ENCODE measurements at places on chromosomes 11 and 22.

GRCh38 chr22:24434471-24435322 lies 7.3 kb downstream of the ADORA2A start:
- no peak for DNase-seq

DNA sequence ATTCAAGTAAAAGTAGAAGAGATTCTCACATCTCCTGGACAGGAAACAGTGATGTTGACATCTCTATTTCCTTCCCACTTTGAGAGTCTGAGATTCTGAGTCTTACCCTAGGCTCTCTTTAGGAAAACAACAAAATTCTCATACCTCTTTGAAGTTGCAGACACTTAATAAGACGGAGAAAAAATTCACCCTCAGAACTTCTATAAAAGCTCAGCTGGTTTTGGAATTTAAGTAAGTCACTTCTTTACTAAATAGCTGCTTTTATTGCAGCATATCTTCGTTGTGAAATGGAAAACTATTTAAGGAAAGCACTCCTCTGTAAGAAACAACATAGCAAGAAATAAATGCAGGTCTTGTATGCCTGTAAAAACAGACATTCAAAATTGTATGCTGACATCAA lies 79.1 kb downstream of the MSANTD4 start:
- no peak for DNase-seq

DNA sequence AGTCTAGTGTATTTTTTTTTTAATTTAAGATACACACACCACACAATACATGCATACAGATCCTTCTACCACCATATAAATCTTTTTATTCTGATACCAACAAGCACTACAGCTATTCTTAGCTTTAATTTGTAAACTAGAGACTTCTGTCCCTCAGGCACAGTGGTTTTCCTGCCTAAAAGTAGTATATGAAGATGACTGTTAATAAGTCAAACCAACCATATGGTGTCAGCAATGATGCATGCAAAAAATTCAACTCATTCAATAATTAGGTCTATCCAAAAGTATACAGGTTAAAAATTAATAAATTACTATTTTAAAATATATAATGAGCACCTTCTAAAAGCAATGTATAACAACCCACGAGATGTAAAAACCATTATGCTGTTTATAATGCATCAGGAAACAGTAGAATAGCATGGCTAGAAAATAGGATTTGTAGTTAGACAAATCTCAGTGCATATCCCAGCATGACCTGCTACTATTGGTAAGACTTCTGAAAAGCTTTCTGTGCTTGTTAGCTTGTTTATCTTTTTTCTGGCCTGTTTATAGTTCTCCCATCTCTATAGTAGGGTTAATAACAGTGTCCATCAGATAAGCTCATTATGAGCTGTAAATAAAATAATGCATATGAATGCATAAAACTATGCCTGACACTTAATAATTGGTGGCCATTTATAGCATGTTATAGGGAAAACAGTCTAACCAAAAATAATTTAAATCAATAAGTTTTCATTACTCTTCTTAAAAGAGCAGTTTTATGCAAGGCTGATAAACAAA lies 10.2 kb downstream of the RAB38 start:
- DNase-seq, result no peak

DNA sequence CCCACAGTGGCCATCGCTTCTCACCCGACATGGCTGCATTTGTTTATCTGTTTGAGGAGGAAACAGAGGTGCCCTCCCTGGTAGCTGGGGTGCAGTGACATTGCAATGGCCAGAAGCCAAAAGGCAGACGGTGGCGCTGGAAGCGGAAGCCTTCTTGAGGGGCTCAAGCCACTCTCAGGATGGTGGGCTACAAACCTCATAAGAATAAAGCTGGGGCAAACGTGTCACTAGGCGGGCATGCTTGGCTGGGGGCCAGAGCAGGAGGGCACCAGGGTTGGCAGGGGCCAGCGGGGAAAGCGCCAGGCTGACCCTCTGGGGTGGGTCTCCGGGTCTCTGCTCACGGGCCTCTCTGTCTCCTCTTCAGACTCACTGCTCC lies 12.6 kb downstream of the TNNT3 start:
- no peak for DNase-seq

- no peak for DNase-seq
These were observed 142.6 kb upstream of the BLID start for GRCh38 chr11:122258446-122259194.

- DNase-seq, result no peak
These were observed 39.8 kb downstream of the RELT start for GRCh38 chr11:73415854-73416615.

DNA sequence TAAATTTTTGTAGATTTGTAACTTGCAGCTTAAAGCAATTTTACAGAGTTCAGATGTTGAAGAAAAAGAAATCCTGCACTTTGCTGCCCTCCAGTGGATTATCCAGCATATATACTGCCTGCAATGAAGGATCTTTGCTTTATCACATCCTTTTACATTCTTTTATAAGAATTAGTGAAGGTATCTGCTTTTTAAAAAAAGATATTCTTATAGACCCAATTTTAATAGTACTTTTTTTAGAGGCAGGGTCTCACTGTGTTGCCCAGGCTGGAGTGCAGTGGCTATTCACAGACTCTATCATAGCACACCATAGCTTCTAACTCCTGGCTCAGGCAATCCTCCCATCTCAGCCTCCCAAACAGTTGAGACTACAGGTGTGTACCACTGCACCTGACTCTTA lies 60.7 kb downstream of the TTC17 start:
- no peak for DNase-seq

GRCh38 chr22:27108425-27109114 lies 451.2 kb downstream of the MIAT start:
- no peak for DNase-seq

GRCh38 chr11:28529046-28529445 lies 420.9 kb downstream of the METTL15 start:
- DNase-seq, result no peak

DNA sequence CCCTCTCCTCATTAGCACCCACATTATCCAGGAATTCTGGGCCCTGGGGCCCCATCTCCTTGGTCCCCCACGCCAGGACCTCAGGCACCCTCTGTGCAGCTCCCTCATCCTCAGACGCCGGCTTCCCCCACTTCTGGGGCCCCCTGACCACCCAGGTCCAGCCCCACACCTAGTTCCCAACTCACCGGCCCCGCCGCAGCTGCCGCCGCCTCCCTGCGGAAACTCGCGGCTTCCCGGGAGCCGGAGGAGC lies at the start of gene PCSK7:
Gene PCSK7 (minus strand): TSS at position 232 of the 250 bp plus-strand sequence. CDS start 2,229 bp downstream, outside the sequence.
- DNase-seq, result no peak

- DNase-seq, result no peak
These were observed 97.0 kb downstream of the RDX start for GRCh38 chr11:110199184-110199981.

GRCh38 chr11:77027275-77027674 lies 6.9 kb upstream of the B3GNT6 start:
- DNase-seq, result no peak

DNA sequence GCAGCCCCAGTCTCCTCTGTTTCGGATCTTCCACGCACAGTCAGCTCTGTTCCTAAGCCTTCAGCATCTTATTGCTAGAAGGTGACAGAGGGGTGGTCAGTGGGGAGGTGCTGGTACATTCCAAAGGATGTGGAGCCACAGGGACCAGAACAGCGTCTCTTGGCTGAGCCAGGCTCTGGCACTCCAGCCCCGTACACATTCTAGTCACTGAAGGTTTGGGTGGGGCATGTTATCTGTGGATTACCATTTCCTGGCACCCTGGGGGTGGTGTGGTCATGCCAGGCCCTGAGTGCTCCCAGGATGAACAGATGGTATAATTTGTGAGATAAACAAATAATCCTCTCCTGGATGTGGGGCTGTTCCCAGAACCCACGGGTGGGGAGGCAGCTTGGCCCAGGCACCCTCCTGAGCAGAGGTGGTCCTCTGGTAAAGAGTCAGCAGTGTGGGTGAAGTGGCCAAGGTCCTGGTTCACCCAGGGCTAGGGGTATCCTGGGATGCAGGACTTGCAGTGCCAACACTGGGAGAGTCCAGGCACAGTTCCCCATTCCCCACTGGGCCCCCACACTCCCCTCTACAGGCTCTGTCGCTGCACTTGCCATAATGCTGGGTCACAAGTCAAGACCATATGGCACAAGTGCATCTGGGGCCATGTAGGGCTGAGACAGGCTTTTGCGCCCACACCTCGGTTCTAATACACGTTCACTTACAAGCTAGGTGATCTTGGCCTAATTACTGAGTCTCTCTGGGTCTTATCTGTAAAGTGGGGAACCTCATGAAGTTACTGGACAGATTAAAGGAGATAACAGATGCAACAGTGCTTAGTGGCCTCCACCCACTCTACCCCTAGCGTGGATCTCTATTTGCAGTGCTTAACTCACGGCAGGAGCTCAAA lies 33.0 kb downstream of the DKK3 start:
- DNase-seq, result no peak

DNA sequence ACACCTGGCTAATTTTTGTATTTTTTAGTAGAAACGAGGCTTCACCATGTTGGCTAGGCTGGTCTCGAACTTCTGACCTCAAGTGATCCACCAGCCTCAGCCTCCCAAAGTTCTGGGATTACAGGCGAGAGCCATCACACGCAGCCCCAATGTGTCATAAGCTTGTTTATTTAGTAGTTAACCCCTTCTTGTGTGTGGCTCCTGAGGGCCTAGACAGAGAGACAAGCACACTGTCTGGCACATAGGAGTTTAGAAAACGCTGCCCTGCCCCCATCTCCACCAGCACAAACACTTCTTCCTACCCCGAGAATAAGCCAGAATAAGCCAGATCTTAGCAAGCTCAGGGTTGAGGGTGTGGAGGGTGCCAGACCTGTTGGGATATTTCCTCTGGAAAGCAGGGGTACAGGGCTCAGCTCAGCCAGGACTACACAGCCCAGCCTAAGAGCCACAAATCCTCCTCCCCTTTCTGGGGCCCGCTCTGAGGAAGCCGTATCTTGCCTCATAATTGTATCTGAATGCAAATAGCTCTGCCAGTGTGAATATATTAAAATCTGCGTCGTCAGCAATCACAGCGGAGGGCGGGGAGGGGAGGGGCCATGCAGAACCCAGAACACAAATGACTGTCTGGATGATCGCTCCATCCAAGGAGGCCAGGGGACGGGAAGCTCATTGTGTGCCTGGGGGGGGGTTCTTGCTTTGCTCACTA lies 247.3 kb downstream of the MN1 start:
- DNase-seq, result peak; percentile 34

Data from NCI-H1048 (cell line).